ENCODE measurements at places on chromosomes 1 and 21.

DNA sequence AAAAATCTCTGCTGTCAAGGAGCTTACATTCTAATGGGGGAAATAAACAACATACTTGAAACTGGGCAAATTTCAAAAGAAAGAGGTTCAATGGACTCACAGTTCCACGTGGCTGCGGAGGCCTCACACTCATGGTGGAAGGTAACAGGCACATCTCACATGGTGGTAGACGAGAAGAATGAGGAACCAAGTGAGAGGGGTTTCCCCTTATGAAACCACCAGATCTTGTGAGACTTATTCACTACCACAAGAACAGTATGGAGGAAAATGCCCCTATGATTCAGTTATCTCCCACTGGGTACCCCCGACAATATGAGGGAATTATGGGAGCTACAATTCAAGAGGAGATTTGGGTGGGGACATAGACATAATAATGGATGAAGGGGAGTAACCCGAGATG is 226.4 kb downstream of the ZP4 start:
- no peak for DNase-seq

- DNase-seq = no peak
Observed at GRCh38 chr21:31257265-31257664, 86.8 kb downstream of the TIAM1 start.

DNA sequence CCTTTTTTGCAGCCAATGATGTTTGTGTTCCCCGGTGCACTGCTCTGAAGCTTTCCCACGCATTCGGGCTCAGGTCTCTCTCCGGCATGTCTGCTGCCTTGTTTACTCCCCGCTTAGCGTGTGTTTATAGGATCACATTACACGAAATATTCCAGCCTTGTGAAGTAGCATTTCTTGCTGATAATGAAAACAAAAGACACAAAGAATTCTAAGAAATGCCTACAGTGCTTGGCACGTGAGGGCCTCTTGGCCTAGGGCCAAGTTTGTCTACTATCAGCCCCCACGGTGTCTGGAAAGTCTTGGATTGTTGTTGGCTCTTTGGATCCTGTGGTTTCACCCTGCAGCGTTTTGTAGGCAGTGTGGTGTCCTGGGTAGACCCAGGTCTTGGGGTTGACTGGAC is 11.2 kb upstream of the GSTM4 start:
- no peak for DNase-seq

DNA sequence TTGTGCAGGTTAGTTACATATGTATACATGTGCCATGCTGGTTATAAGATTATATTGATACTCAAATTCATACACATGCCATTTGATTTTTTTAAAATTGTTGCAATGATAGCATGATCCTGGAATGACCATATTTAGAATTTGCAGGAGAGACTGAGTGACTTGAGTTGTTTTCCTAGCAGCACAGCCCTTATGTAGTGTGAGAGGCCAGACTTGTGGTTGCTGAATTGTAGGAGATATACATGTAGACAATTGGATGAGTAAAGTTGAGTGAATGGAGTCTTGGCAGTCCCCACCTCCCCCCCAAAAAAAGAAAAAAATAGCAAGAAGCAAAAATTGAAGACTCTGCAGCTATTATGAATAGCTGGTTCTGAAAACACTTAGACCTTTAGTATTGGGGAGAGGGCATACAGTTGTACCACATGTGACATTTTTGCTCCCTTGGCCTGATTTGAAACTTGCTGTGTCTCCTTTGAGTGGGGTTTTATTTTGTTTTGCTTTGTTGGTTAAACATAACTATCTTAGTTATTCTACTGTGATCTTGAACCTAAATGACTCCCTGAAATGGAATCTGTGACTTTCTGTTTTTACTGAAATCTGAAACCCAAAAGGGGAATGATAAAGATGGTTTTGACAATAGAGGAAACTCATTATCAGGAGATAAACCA is 280.3 kb downstream of the HMCN1 start:
- no peak for DNase-seq

DNA sequence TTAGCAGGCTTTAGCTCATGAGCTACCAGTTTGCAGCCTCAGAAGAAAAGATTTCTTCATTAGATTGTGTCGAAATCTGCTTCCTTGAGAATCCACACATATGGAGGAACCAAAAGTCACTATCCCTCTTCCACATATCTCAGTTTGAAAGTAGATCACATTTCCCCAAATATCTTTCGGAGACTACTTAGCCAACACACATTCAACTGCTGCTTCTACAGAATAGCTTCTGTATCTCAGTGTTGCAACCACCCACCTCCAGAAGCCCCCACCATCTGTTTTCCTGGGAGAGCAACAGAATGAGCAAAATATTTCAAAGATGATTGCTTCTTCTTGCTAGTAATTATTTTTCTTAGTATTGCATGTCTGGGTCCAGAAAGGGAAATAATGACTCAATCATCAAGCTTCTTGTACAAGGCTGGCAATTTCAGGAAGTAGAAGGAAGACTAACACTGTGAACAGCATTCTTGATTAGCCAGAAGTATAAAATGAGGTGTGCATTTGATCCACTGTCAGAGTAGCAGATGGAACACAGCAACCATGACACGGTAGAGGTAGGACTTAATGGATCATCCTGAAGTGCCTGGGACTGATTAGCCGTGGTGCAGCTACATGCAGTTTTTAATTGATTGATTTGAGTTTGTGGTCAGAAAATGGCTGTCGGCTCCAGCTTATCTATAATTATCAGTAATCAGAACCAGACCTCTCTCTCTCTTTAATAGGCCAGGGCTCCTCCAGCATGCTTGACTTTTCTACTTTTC is 24.9 kb downstream of the ZC3H11B start:
- DNase-seq = peak; percentile 40

GRCh38 chr1:109252893-109253802 is 3.8 kb downstream of the CELSR2 start:
- peak; percentile 24 for DNase-seq

DNA sequence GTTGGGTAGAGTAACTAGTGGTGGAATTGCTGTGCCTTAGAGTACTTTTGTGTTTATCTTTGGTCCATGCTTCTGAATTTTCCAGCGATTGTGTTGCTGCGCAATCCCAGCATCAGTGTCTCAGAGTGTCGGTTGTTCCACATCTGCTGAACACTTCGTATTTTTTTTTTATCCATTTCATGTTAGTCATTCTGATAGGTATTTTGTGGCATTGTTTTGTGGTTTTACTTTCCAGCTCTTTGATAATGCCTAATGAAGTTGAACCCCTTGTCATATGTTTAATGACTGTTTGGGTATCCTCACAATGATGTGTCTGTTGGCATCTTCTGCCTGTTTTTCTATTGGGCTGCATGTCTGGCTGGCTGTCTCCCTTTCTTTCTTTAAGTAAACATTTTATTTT is 13.6 kb downstream of the TUFT1 start:
- no peak for DNase-seq

GRCh38 chr1:84840346-84840745 is 52.7 kb downstream of the LPAR3 start:
- no peak for DNase-seq
